GM12892 (cell line): ENCODE measurements at places on chromosomes 11 and 22.

DNA sequence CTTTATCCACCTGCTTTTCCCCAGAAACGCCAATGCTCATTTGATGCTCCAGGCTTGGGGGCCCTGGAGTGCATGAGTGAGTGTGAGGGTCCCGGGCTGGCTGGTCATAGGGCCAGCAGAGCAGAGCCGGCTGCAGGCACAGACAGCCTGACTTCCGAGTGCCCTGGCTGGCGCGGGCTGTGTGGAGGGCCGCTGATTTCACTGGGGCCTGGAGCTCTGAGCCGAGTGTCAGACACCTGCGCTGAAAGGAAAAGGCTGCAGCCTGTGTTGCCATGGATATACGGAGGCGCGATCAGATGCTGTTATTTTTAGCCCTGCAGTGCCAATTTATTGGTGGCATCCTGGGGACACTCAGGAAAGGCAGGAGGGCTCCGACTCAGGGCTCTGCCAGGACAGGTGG, 87.6 kb downstream of the ST3GAL4 start:
- DNase-seq, result no peak

DNA sequence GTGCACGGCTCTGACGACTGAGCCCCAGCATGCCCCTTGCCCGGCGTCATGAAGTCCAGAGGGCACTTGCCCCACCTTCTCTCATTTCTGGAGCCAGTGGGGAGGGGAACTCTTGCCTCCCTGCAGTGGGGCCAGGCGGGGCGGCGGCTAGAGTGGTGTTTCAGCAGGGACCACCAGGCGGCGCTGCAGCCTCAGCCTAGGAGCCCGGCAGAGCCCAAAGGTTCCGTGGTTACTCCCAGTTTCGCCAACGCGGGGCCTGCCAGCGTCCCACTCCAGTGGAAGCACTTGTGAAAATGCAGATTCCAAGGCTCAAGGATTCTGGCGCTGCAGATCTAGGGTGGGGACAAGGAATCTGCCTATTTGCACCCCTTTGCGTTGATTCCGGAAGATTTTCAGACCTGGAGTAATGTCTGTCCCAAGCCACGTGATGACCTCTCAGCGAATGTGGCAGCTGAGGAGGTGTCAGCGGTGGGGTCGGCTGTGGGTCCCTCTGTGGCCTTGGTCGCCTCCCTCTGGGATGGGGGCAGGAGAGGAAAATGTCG, 55.7 kb downstream of the CD82 start:
- DNase-seq, result peak; percentile 72

DNA sequence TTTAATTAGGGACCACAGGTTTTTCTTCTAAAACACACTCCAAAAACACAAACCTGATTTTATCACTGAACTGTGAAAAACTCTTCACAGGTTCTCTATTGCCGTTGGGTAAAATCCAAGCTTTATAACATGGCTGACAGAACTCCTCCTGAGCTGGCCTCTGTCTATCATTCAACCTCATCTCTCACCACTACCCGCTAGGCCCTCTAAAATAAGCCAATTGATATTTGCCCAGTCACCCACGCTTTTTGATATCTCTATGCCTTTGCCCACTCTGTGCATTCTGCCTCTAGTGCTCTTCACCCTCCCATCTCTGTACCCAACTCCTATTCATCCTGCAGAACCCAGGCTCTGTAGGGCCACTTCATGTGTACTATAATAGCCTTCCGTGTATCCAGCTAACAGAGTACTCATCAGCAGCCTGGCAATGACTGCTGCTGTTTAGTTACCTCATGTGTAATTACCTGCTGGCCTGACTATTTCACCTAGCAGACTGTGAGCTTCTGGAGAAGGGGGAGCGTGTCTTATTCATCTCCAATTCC, 1.1 kb upstream of the CNGA4 start:
- no peak for DNase-seq

DNA sequence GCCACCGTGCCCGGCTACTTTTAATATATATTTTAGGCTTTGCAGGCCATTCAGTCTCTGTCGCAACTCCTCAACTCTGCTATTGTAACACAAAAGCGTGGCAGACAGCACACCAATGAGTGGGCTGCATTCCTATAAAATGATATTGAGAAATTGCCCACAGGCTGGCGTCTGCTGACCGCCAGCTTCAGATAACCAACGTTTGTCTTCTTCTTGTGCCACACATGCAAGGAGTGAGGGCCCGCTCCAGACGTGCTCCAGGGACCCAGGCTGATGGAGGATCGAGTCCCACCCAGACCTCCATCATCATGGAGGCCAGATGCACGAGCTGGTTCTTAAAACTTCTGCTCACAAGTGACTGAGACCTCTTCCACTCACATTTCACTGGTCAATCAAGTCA, 35.4 kb upstream of the LINC01488 start:
- DNase-seq, result no peak

GRCh38 chr11:76626266-76626665, 44.3 kb downstream of the LRRC32 start:
- DNase-seq, result no peak
